ENCODE measurements at places on chromosomes 13 and 19. TPM values are rescaled to one million over a fixed set of nuclear protein-coding genes. Genes with fewer than 3 reads are reported as not detected.
A peak's percentile ranks its signal among the peaks of the same experiment; 100 is the strongest.

DNA sequence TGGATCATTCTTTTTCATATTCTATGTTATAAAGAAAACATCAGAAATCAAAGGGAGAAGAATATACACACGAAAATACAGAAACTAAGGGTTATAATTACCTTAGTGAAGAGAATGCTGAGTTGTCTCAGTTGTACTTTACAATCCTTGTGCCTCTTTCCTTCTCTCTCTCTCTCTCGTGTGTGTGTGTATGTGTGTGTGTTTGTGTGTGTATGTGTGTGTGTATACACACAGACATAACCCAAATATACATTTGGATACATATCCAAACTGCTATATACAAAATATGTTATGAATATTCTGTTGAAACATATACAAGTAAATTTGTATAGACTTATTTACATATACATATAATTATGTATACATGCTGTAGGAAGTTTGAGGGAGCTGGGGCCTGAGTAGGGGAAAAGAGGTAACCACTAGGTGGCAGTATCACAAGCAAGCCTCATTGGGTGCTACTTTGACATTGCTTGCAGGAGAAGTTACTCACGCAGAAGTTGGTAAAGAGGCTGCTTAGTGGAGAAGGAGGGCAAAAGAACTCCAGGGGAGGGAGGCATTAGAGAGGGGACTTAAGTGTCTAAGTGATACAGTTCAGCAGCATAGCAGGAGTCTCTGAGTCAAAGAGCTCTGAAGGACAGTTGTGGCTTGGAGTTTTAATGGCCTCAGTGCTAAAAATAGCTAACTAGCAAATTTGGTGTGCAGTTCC, 465.1 kb upstream of the PCDH20 start:
- DNase-seq = peak; percentile 66

DNA sequence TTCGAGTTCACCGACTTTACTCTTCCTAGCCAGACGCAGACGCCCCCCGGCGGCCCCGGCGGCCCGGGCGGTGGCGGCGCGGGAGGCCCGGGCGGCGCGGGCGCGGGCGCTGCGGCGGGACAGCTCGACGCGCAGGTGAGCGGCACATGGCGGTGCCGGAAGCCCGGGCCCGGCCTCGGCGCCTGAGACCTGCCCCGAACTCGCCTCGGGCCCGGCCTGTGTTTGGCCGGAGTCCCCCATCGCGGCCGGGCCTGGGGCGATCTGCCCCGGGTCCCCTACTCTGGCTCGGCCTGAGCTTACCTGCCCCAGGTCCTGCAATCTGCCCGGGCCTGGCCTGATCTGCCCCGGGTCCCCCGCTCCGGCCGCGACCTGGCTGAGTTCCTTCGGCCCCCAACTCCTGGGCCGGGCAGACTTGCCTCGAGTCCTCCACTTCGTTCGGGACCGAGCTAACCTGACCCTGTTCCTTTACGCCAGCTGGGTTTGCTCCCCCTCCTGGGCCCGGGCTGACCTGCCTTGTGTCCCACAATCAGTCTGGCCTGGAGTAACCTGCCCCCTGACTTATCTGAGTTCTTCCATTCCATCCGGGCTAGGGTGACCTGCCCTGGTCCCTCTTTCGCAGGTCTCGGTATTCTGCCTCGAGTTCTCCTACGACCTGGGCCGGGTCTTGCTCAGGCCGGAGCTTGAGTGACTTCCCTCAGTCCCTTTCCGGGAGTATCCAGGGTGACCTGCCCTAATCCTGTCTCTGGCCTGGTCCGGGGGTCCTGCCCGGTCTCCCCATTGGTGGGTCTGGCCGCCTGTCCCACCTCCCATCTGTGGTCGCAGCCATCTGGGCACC, 764 bp downstream of the UPF1 start:
- DNase-seq = peak; percentile 45

Gene PABPC3
- total RNA-seq = 0.04 TPM

Gene THSD8
- total RNA-seq = not detected

Gene IGSF23
- not detected for total RNA-seq
